GM03348 (cell line): ENCODE measurements at places on chromosomes 7 and 10.

GRCh38 chr10:132319853-132320653 lies 11.9 kb upstream of the LRRC27 start:
- DNase-seq: peak; percentile 90

GRCh38 chr10:86329896-86330680 lies 36.5 kb downstream of the GRID1 start:
- no peak for DNase-seq

DNA sequence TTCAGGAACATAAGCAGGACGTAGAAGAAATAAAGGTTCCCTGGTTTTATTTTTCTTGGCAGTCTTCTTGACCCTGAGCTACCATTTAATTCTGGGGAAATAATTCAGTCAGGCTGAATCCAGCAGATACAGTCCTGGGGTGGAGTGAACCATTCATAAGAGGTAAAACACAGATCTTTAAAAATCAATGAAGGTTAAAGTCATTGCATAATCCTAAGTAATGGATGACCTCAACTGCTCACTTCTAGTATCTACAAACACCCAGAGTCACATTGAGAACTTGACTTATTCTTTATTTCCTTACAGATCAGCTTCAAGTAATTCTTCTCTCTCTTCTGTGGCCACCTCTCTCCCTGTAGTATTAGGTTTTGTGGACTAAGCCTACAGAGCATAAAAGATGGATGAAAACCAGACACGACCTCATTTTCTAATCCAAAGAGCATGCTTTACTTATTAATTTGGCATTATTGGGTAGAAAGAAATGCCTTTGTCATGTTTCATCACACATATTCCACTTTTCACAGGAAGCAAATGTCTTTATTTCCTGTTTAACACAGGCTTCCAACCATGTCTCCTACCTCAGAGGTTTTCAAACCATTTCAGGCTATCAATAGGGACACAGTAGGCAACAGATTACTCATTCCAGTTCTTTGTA lies 182.3 kb upstream of the IMMP2L start:
- DNase-seq: peak; percentile 24

GRCh38 chr7:48101968-48102367 lies 12.9 kb downstream of the UPP1 start:
- DNase-seq: no peak

GRCh38 chr7:12670743-12671520 lies 16.5 kb upstream of the ARL4A start:
- no peak for DNase-seq

GRCh38 chr7:117065571-117066150 lies 112.4 kb downstream of the ST7 start:
- no peak for DNase-seq

GRCh38 chr10:80485076-80485945 lies 31.2 kb downstream of the TSPAN14 start:
- no peak for DNase-seq

DNA sequence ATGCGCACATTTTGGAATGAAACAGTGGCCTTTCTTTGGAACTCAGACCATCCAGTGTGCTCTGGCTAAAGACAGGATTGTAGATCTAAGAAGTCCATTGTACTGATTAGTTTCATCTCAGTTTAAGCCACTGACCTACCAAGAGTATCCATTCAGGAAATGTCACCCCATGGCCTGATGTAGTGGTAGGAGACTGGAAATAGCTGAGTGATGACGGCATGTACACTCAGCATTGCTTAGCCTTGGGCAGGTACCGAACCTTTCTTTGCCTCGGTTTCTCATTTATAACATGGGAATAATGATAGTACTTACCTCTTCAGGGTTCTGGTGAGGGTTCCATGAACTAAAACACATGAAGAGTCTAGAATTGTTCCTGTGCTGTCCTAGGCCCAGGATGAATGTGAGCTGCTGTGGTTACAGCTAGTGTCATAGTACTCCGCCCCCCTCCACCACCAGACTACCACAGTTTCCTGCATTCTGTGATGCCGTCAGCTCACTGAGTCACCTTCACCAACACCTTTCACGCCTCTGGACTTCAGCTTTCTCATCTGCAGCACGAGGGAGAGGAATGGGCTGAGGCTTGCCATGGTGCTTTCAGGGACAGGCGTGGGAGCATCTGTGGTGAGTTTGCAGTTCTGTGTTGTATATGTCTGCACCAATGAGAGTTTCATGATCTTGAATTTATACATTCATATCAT lies 484.0 kb upstream of the GALNT17 start:
- DNase-seq: peak; percentile 24

- no peak for DNase-seq
These were observed 32.3 kb upstream of the PPIF start for GRCh38 chr10:79314761-79315601.

DNA sequence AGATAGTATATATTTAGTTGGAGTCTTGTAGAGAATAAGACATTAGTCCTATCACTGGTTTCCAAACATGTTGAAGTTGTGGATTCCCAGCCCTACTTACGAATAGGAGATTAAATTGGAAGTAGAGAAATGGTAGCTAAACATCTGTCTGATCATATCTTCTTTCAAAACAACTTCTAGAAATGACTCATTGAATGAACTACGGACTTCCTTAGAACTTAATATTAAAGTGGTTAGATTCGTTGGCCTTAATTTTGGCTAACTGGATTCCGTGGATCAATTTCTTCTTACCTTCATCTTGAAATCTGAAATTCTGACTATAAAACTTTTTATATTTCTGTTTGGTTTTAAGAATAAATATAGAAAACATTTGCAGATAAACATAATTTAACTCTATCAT lies 3.4 kb downstream of the PHF14 start:
- no peak for DNase-seq

DNA sequence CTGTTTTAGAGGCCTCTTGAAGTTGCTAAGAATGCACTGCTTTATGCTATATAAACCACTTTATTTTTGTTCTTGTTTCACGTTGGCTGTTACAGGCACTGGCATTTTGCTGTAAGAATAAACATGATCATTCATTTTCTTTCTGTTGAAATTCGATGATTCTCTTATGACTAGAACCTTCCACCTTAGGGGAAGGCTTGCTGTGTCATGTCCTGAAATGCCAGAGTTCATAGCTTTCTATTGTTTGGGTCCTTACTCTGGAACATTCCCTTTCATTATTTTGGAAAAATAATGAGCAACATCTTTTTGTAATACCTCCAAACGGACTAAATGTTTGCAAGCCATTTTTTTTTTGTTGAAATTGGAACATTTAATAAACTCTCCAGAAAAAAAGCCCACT lies 495.1 kb upstream of the POT1 start:
- DNase-seq: no peak
